ENCODE measurements at places on chromosomes 3 and 15. TPM values are rescaled to one million over a fixed set of nuclear protein-coding genes. Genes with fewer than 3 reads are reported as not detected.

CD86 gene
- polyA plus RNA-seq: 2.5 TPM

LAMB2 gene
- 501 TPM for polyA plus RNA-seq

TICRR gene
- polyA plus RNA-seq: 17.7 TPM

CFAP161 gene
- 6.4 TPM for polyA plus RNA-seq

GOLGA6L10 gene
- 10.6 TPM for polyA plus RNA-seq

ALS2CL gene
- 10.6 TPM for polyA plus RNA-seq

CNTN6 gene
- 7.4 TPM for polyA plus RNA-seq

RASSF1 gene
- 27.5 TPM for polyA plus RNA-seq

GOLGA8O gene
- 2.0 TPM for polyA plus RNA-seq

SIN3A gene
- 65.1 TPM for polyA plus RNA-seq

SLC6A20 gene
- 0.61 TPM for polyA plus RNA-seq

THRB gene
- polyA plus RNA-seq: 16.6 TPM

GOLGA8J gene
- polyA plus RNA-seq: 1.8 TPM

CLEC3B gene
- 96.6 TPM for polyA plus RNA-seq

ENTPD3 gene
- 6.1 TPM for polyA plus RNA-seq

NR2E3 gene
- polyA plus RNA-seq: 0.81 TPM

RUVBL1 gene
- 45.0 TPM for polyA plus RNA-seq

ITGB5 gene
- polyA plus RNA-seq: 72.3 TPM

SMCO1 gene
- polyA plus RNA-seq: not detected

TTLL13 gene
- 0.13 TPM for polyA plus RNA-seq

AGTR1 gene
- polyA plus RNA-seq: 28.2 TPM

ZPLD1 gene
- polyA plus RNA-seq: not detected

WDR93 gene
- 2.1 TPM for polyA plus RNA-seq

SLC35G2 gene
- 4.8 TPM for polyA plus RNA-seq

MFAP1 gene
- 48.5 TPM for polyA plus RNA-seq

GOLGA6L7 gene
- 0.33 TPM for polyA plus RNA-seq

CISH gene
- 23.0 TPM for polyA plus RNA-seq

ATXN7 gene
- 26.1 TPM for polyA plus RNA-seq

NANOGP8 gene
- 0.34 TPM for polyA plus RNA-seq

LRRC34 gene
- 12.6 TPM for polyA plus RNA-seq

ABI3BP gene
- polyA plus RNA-seq: 93.2 TPM

FBXO40 gene
- polyA plus RNA-seq: 0.10 TPM

CCR5 gene
- polyA plus RNA-seq: 0.52 TPM

BLM gene
- 7.2 TPM for polyA plus RNA-seq

BUB1B gene
- polyA plus RNA-seq: 36.4 TPM

THSD4 gene
- polyA plus RNA-seq: 18.3 TPM

EPHA6 gene
- polyA plus RNA-seq: 0.55 TPM

CKMT1A gene
- 0.49 TPM for polyA plus RNA-seq

GOLGA8S gene
- 1.3 TPM for polyA plus RNA-seq

CAND2 gene
- 8.4 TPM for polyA plus RNA-seq

Data from left lung (tissue), 14 donors.